ENCODE measurements at places on chromosomes 16 and 17.

GRCh38 chr16:89393738-89394406 is 96.5 kb downstream of the ANKRD11 start:
- DNase-seq = no peak

DNA sequence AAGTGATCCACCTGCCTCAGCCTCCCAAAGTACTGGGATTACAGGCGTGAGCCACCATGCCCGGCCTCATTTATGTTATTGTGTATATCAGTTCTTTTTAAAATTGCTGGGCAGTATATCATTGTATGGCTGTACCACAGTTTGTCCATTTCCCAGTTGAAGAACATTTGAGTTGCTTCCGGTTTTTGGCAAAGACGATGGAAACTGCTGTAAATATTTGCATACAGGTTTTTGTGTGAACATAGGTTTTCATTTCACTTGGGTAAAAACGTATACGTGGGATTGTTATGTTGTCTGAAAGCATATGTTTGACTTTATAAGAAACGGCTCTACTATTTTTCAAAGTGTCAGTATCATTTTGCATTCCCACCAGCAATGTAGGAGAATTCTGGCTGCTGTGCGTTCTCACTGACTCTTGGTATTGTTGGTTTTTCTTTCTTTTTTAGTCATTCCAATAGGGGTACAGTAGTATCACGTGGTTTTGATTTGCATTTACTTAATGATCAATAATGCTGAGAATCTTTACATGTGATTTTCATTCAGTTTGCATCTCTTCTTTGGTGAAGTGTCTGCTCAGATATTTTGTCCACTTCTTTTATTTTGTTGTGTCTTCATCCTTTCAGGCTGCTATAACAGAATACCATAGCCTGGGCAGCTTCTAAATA is 63.2 kb upstream of the GOT2 start:
- no peak for DNase-seq

DNA sequence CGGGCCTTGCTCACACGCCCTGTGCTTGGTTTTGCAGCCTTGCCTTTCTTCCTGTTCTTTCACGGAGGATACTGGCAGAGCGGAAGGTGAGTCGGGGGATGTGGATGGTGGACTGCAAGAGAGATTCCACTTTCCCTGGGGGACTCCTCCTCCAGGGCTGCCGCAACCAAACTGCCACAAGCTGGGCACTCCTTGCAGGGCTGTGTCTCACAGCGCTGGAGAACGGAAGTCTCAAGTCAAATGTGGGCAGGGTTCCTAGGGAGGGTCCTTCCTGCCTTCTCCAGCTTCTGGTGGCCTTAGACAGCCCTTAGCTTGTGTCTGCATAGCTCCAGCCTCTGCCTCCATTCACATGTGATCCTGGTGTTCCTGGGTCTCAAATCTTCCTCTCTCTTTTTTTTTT is 11.4 kb upstream of the BIRC5 start:
- no peak for DNase-seq

DNA sequence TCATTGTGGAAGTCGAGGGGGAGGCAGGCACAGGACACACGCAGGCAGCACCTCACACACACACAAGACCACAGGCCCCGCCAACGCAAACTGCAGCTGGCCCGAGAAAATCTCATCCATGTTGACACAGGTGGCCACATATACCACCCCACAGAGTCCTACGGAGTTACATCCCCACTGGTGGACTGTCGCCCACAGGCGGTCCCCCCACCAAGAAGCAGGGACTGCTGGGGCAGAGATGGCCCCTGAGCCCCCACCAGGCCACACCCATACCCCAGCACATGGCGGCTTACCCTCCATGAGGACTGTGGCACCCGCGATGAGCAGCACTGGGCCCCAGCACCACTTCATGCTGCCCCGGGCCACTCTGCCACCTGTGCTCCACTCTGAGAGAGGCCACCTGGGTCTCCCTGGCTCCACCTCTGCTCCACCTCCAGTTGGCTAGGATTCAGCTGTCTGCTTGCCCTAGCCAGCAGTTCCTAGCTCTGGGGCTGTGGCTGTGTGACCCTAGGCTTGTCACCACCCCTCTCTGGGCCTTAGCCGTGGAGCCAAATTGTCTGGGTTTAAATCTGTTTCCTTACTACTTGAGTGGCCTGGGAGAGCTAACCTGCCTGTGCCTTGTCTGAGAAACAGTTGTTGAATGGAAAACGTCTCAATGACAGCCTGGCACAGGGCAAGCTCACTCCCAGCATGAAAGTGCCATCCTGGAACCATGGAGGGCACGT is at the start of gene PRSS53:
TSS of gene PRSS53 (minus strand) at position 485 of the 725 bp plus-strand sequence. CDS start at position 351, 134 bp downstream.
- no peak for DNase-seq

GRCh38 chr16:12067714-12068401 is 91.3 kb downstream of the SNX29 start:
- DNase-seq = peak; percentile 76

GRCh38 chr16:27198451-27199234 is 4.7 kb upstream of the KDM8 start:
- no peak for DNase-seq

GRCh38 chr17:81053041-81053970 is 18.4 kb downstream of the BAIAP2 start:
- DNase-seq = no peak

DNA sequence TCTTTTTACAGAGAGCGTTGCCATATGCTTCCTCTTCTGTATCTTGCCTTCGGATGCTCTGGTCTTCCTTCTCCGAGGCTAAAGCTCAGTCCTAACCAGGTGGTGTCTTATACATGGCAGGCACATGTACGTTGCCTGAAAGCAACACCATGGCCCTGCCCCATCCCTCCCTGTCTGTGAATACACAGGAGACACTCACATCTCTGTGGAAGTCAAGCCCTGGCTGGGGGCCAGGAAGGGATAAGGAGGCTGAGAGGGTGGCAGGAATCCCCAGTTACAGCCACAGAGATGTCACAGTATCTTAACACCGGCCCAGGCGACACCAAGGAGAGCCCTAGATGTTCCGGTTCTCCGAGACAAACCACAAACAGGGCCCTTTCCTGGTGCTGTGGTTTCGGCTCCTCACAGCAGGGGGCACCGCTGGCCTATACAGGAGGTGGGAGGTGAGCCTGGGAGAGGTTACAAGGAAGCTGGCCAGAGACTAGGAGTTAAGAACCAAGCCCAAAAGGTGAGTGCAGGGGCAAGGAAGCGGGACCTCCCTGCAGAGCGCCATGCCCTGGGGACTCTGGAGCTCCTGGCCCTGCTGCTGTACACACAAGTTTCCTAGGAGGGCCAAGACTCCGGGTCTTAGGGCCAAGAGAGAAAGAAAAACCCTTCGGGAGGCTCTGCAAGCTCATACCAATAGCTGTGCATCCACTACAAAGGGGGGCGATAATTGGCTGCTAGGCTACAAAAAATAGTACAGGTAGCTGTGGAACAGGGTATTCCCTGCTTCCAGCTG is 41.7 kb downstream of the SRL start:
- DNase-seq = peak; percentile 58

DNA sequence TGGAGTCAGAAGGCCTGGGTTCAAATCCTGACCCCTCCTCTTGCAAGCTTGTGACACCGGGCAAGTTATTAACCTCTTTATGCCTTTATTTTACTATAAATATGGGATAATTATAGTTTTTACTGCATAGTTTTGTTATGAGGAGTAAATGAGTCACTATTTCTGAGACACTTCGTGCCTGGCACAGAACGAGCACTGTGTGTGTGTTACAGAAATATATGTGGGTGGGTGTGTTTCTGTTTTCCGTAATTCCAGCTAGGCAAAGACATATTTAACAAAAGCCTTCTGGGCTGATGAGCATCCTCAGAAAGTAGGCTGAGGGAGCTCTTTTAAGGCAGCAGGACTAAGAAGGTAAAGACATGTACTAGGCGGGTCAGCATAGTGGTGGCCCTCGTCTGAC is 417.9 kb downstream of the MAF start:
- peak; percentile 72 for DNase-seq

GRCh38 chr16:88651276-88651988 is 579 bp upstream of the CYBA start:
- DNase-seq = no peak

- no peak for DNase-seq
Measured at GRCh38 chr17:38687286-38687685, 12.5 kb upstream of the EPOP start.

- peak; percentile 60 for DNase-seq
Measured at GRCh38 chr17:49880291-49881053, 32.6 kb upstream of the TAC4 start.

DNA sequence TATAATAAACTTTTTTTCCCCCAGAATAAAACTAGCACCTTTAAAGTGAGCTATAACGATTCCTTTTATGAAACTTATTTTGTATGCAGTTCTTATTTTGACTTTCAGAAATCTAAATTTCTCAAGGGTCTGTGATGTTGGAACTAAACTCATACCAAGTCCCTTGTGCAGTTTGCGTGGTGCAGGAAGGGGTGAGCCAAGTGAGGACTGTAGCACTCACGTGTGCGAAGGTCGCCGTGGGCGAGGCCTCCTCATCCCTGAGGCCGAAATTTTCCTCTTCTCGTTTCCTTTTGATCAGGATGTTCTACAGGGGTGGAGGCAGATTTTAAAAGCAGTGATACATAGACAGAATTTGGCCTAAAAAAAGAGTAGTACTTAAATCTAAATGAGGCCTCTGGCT is 73.7 kb downstream of the RPTOR start:
- DNase-seq = no peak

- peak; percentile 27 for DNase-seq
Measured at GRCh38 chr16:65136681-65137080, 14.8 kb upstream of the CDH11 start.

GRCh38 chr17:72169823-72170222 is 49.0 kb downstream of the SOX9 start:
- DNase-seq = no peak

DNA sequence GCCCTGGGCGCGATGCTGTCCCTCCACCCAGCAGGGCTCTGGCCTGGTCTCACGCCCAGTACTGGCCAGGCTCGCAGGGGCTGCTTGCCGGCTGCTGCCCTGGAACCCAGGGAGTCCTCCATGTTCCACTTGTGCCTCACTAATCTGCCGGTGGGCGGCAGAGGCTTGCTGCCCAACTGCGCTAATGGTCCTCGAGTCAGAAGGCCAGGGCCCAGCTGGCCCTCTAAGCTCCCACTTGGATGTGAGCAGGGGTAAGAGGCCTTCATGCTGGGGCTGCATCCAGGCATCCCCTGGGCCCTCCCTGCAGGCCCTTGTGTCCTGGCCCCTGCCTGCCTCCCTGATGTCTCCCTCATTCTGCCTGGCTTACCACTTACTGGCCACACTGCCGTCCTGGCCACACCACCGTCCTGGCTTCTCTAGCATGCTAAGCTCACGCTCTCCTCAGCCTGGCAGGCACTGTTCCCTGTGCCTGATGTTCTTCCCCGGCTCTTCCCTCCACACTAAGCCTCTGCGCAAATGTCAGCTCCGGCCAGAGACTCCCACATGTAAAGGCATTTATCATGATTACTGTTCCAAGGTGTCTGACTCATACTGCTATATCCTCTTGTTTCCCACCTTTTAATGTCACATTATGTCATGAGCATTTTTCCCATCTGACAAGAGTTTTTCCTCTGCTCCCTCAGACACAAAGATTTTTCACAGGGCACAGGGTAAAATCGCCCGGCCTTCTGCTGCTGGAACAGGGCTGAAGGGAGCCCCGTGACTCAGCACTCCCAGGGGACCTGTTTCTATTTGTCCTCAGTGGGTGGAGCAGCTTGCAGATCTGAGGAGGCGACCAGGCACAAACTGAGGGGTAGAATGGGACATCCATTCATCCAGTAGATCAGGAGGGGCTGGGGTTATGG is 15.9 kb downstream of the B9D1 start:
- peak; percentile 84 for DNase-seq

DNA sequence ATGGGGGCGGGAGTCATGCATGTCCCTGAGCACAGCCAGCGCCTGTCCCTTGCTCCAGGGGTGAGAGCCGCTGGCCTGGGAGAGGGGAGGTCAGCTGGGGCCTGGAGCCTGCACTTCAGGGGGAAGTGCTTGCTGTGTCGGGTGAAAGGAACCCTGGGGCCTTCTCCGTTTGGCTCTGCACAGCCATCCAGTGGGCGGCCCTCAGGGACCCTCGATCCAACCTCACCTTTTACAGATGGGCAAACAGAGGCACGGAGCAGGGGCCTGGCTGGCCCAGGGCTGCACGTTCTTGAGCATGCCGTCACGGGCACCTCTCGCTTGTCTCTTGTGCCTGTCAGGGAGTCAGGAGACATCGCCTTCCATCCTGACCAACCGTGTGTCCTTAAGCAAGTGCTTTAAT is 1.8 kb downstream of the SNX20 start:
- no peak for DNase-seq

DNA sequence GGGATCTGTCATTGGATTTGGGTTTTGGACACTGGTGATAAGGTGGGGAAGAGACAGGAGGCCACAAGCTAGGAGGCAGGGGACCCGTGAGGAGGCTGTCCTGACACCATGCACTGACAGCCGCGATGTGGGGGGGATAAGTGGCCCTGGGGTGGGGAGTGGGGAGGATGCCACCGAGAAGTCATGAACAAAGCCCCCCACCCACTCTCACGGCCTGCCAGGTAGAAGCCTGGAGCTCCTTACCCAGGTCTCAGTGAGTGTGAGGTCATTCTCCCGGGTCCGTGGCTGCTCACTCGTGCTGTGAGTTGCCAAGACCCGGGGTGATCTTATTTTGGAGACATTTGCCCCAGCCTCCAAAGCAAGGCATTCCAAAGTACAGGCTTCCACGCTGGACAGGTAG is 165.9 kb upstream of the TNRC6C start:
- no peak for DNase-seq

GRCh38 chr17:67289181-67289876 is 44.3 kb upstream of the HELZ start:
- peak; percentile 62 for DNase-seq

DNA sequence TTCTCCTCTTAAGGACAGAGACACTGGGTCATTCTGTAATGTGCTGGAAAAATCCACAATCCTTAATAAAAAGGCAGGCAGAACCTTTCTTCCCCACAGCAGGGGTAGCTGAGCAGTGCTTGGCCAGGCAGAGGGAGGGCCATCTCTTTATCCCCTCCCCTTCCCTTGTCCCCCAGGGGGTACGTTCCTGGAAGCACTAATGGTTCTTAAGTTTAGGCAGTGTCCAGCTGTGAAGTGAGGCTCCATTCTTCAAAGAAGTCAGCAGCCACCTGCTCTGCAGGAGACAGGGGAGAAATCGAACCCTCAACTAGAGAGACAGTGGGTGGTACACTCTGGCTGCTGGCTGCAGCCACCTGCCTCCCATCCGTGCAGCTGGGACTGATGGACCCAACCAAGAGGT is 533.9 kb upstream of the CDH11 start:
- DNase-seq = no peak

GRCh38 chr17:37273409-37274051 is 102.3 kb upstream of the C17orf78 start:
- peak; percentile 13 for DNase-seq

GRCh38 chr17:80182845-80183223 is 13.0 kb downstream of the CARD14 start:
- no peak for DNase-seq

GRCh38 chr16:3868556-3868955 is 12.0 kb downstream of the CREBBP start:
- DNase-seq = no peak

DNA sequence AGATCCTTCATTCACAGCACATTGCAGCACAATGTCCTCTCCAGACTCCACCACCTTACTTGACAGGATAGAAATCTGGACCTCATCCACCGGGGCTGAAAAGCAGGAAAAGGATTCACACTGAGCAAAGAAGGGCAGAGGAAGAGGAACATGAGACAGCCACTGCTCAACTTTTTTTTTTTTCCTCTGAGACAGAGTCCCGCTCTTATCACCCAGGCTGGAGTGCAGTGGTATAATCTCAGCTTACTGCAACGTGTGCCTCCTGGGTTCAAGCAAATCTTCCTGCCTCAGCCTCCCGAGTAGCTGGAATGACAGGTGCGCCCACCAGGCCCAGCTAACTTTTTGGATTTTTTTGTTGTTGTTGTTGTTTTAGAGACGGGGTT is 34.4 kb downstream of the PECAM1 start:
- no peak for DNase-seq
